T-cell (primary cell): ENCODE measurements at places on chromosomes 2 and 18.

- DNase-seq: no peak
These were observed 40.5 kb downstream of the MYO3B start for GRCh38 chr2:170218456-170218855.

GRCh38 chr2:63046552-63046951 lies 4.1 kb upstream of the OTX1 start:
- DNase-seq: no peak

DNA sequence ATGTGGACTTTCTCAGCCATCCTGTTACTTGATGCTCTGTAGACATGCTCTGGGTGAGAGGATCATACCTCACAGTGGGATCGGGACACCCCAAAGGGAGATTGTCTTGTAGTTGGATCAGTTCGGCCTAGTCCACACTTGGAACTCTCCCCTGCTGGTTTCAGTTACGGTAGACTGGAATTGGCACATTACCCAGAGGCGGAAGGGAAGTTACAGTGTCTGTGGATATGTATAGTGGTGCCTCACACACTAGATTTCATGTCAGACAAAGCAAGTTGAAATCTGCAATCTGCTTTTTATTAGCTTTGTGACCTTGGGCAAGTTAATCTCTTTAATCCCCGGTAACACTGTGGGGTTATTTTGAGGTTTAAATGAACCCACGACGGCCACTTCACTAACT lies 16.2 kb upstream of the CTAGE1 start:
- DNase-seq: no peak

DNA sequence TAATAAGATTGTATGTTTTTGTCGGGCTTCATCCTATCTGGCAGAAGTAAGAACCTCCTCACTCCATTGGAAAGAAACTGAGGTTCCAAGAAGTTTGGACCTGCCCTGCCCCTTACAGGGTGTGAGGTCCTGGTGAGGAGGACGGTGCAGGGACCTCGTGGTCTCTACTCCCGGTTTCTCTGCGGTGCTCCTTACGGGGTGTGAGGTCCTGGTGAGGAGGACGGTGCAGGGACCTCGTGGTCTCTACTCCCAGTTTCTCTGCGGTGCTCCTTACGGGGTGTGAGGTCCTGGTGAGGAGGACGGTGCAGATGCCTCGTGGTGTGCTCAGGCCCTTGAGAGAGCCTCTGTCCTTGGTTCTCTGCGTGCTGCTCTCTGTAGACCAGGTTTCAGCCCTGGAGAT lies 5.2 kb downstream of the CTDP1 start:
- no peak for DNase-seq

- DNase-seq: no peak
These were observed 138.8 kb upstream of the SATB2 start for GRCh38 chr2:199596549-199596948.

DNA sequence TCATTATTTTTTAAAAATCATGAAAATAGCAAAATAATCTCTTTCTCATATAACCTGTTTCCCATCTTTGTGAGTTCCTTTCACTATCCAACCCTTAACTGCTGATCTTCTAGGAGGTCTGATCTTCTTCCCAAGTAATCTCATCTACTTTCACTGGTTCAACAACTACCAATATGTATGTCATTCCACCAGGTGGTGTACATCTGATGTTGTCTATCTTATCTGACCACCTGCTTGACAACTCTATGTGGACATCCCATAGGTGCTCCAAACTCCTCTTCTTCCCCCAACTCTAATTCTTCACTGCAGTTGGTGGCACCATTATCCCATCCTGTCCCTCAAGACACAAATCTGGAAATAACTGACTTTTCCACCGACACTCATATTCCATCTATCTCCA lies 62.5 kb downstream of the FAM228A start:
- no peak for DNase-seq

- no peak for DNase-seq
These were observed 19.0 kb downstream of the CROCC2 start for GRCh38 chr2:240925191-240925567.

GRCh38 chr2:158573739-158574138 lies 117.0 kb downstream of the PKP4 start:
- DNase-seq: no peak

DNA sequence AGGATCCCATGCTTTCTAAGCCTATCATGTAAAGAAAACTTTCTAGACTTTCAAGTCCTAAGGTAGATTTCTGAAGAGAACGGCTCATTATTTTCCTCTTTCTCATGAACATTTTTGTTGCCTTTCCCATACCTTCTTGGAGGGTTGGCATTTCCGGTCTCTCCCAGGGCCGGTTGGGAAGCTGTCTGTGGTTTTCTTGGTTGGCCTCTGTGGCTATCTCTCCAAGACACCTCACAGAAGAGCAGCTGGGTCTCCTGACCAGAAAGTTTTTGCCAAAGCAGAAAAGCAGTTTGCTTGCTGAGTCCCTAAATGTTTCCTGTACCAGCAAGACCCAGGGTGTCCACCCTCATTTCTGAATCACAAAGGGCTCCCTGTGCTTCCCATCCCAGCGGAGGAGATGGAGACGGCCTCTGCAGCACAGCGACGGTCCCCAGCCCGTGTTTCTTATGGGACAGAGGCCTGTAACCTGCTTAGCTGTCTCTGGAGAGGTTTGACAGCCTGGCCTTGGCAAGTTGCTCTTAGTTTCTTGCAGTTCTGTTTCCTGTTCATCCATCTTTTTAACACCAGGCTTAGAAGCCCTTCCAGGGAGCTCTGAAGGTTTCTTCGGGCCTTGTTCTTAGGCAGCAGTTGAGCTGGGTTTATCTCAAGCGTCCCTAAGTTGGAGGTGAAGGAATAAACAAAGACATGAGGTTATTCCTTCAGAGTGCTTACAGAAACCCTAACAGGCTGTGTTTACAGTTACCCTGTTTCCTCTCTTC lies 39.8 kb downstream of the GREB1 start:
- no peak for DNase-seq

DNA sequence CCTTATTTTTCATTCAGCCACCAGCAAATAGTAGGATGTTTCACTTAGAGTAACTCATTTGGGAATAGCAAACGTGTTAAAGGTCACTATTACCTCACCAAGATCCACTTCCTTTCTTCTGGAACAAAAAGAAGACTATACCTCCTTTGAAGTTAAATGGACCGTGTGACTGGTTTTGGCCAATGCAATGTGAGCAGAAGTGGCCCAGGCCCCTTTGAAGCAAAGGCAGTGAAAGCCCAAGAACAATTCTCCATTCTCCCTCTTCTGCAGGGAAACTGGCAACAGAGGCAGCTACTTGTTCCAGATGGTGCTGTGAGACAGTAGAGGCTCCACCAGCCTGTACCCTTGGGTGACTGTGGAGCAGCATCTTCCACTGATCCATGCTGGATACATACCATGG lies 11.3 kb upstream of the MALL start:
- no peak for DNase-seq

GRCh38 chr2:141035846-141036420 lies 1094.9 kb downstream of the LRP1B start:
- DNase-seq: no peak

- no peak for DNase-seq
These were observed 29.2 kb upstream of the CCDC178 start for GRCh38 chr18:33469699-33470098.

DNA sequence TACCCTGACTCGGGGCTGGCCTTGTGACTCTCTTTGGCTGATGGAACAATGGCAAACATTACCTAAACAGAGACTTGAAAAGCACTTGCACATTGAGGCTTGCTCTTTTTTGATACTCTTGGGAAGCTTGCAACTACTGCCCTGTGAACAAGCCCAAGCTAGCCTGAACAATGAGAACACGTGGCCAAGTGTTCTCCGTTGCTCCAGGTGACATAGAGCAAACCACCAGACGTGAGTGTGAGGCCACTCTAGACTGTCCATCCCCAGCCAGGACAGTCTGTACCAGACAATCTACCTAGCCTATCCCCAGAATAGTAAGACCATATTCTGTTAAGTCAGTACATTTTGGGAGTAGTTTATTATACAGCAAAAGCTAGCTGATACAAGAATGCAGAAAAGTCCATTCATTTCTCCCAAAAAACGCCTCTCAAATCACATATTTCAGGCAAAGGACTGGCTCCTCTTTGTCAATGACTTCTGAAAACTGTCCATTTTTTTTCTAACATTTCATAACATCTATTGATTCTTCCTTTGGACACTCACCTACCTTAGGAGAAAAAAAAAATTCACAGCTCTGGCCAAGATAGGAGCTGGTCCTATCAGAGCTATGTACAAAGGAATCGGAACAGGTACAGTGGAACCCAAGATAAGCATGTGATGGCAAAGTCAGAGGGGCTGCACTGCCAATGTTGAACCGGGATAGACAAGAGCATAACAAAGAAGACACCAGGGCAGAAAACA lies 142.1 kb upstream of the PKDCC start:
- no peak for DNase-seq

- no peak for DNase-seq
These were observed 120.9 kb upstream of the ITGB6 start for GRCh38 chr2:160321006-160321405.

DNA sequence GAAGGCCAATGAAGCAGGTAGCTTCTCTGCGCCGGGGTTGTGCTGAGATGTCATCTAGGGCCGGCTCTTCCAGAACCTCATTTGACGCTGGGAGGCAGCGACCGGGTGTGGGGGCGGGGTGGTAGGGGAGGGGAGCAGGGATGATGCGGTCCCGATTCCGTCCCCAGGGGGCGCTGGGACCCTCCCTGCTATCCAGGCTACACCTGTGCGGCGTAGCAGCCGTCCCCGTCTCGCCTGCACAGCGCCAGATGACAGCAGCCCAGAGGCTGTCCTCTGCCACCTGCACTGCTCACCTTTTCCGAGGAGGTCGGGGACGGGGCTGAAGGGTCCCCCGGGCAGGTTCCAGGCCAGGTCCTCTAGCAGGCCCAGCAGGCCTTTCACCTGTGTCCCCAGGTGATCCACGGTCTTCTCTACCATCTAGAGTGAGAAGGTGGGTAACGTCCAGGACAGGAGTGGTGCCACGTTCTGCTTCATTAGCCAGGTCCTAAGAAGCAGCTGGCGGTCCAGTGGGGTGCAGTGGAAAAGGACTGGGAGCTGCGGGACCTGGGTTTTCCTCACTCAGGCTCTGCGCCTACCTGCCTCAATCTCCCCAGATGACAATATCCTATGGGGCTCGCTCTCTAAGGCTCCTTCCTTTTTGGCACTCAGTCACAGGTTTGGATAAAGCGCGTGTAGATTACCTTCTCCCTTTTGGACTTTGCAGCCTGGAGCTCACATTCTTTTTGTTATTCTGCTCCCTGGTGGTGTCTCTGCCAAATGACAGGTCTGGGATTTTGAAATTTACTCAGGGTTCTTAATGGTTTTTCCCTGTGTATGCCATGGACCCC lies 56.0 kb upstream of the RAB6C start:
- DNase-seq: no peak

GRCh38 chr2:226478109-226478809 lies 321.4 kb downstream of the IRS1 start:
- no peak for DNase-seq

GRCh38 chr2:134206573-134206972 lies 47.3 kb upstream of the MGAT5 start:
- no peak for DNase-seq

GRCh38 chr2:179336782-179337534 lies 72.3 kb upstream of the SESTD1 start:
- DNase-seq: no peak

GRCh38 chr2:176129813-176130146 lies 275 bp downstream of the HOXD8 start:
- DNase-seq: no peak

GRCh38 chr2:227456772-227457171 lies 15.2 kb upstream of the AGFG1 start:
- no peak for DNase-seq

GRCh38 chr18:8870528-8870927 lies 165.2 kb downstream of the MTCL1 start:
- DNase-seq: no peak

DNA sequence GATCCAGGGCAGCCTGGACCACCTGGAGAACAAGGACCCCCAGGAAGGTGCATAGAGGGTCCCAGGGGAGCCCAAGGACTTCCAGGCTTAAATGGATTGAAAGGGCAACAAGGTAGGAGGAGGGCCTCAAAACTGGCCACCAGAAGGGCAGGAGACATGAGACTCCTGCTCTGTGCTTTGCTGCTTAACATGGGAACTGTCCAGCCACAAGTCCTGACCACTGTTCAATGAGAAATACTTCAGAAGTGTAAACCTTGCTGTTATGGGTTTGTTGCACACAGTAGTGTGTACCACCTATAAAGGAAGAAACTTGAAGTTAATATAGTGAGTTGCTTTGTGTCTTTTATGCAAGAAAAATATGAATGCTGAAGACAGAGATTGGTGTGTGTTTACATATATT lies 44.2 kb upstream of the MFF start:
- DNase-seq: no peak

DNA sequence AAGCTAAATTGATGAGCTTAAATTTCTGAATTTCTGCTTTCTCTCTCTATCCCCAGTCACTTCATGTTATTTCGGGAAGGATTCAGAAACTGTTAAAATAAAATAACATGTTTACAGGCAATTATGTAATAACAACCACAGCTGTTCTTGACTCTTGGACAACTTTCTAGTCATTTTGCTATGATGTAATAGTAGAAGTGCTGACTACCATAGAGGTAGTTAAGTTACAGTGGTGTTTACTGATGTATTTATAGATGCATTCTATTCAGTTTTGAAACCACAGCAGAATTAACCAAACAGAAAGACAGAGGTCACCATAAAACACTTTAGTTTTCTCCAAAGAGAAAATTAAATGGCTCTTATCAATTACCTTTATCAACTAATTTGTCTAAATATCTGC lies 1292.0 kb upstream of the CHAC2 start:
- DNase-seq: no peak

DNA sequence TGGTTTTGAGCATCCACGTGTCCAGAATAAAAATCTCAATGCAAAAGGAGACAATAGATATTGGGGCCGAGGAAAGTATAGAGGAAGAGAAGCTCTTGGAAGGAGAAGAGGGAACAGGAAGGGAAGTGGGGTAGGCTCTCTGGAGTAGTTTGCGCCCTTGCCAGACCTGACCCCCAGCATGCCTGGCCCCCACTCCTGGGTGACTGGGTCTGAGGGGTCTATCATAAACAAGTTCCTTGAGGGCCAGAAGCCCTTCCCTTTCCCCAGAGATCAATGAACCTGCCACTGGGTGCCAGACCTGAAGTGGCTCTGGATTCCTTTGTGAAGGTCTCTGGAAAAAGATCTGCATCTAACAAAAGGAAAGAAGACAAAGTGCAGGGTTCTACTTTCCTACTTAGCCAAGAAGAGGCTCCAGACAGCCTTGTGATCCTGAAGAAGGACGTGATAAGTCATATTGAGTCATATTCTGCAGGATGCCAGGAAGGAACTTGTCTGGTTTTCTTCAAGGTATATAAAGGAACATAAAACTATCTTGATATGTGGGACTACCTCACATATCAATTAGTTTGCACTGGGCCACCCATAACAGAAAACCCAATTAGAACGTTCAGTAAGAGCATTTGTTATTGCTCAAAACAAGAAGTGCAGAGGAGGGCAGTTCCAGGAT lies 18.7 kb upstream of the ATOH8 start:
- DNase-seq: no peak
